GM10248 (cell line): ENCODE measurements at places on chromosomes 5 and 9.

DNA sequence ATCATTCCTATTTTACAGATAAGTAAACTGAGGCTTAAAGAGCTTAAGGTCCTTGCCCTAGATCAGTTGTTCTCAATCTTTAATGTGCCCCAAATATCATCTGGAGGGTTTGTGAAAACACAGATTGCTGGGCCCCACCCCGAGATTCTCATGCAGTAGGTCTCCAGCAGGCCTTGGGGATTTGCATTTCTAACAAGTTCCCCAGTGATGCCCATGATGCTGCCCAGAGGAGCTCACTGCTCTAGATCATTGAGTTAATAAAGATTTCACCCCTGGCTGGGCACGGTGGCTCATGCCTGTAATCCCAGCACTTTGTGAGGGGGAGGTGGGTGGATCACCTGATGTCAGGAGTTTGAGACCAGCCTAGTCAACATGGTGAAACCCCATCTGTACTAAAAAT, 42.8 kb upstream of the RAD23B start:
- DNase-seq, result no peak

- DNase-seq, result no peak
These were observed 357.0 kb upstream of the RORB start for GRCh38 chr9:74140141-74140540.

DNA sequence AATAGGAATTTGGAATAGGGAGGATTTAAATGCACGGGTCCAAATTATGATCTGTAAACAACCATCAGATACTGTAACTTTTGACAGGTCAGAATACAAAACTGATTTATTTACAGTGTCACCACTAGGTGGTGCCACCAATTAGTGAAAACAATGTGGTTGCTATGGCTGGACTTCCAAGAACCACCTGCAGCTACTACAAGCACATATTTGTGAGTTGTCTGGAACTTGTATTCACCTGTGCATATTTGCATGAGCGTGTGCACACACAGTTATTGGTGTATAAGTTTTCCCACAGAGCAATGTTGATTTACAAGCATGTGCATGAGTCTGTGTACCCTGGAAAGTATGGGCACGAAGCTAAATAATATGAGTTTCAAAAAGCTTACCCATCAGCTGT, 3.0 kb upstream of the HRCT1 start:
- DNase-seq, result peak; percentile 74

DNA sequence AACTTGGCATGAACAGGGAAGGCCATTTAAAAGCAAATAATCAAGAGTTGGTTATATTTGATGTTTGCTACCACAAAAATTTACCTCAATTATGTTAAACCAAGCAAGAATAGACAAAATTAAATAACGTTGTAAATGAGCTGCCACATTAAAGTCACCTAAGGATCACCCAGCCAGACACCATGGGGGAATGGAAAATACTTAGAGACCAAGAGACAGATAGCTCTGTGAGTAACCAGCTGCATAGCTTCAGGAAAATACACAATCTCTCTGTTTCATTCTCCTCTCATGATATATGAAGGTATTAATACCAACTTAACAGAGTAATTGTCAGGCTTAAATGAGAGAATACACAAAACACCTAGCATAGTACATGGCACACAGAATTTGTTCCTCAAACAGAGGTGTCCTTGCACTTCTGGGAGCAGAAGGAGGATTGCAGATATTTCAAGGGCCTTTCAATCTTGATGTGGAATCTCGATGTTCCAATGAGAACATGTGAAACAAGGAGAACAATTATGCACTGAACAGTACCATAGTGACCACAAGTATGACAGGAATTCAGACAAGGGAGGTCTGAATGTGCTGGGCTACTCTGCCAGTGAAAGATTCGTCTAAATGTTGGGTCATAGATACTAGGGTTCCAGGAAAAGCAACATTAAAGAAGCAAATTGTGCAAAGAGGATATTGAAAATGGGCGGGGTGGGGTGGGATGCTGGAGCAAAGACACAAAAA, 18.6 kb downstream of the JAKMIP2 start:
- DNase-seq, result no peak
